CD8-positive, alpha-beta T cell (primary cell): ENCODE measurements at places on chromosomes 12 and 14.

DNA sequence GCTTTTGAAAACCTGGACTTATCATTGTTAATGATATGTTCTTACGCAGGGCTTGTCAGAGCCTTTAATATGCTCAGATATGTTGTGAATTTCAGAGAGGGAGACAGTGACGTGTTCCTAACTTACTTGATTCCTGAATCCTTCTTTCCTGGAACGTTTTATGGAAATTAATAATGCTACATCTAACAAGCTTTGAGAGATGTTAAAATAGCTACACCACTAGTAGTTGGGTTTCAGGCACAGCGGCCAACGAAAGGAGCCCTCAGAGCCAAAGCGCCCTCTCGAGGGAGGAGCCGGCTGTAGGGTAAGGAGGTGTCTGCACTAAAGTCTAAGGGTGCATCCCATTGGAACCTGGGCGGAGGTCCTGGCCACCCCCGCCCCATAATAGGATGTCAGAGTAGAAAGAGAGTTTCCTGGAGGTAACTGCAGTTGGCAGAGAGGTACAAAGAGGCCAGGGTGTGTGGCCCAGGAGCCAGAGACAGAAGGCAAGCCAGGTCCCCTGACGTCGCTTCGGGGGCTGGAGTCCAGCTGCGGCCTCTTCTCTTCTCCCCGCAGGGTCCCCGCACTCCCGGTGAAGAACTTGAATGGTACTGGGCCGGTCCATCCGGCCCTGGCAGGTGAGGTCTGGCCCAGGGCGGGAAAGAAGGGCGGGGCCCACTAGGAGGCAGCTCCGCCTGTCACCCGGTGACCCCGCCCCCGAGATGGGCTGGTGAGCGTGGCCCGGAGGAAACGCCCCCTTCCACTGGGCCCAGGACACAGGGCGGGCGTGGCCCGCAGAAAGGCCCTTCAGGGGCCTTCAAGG is 36.3 kb downstream of the DTX1 start:
- no peak for DNase-seq

GRCh38 chr14:66624336-66624937 is 116.5 kb downstream of the GPHN start:
- DNase-seq, result no peak

GRCh38 chr12:110224379-110225304 is 56.4 kb upstream of the ATP2A2 start:
- DNase-seq, result no peak

GRCh38 chr14:60648934-60649874 is at the start of gene SIX1:
SIX1 (minus strand) TSS chr14:60649477; CDS start chr14:60649189, 288 bp downstream.
- no peak for DNase-seq

- DNase-seq, result no peak
Measured at GRCh38 chr14:22667881-22668280, 23.7 kb upstream of the OR6J1 start.

- DNase-seq, result no peak
Measured at GRCh38 chr14:30600922-30601918, 20.9 kb upstream of the SCFD1 start.

- no peak for DNase-seq
Measured at GRCh38 chr12:52214421-52214802, 18.6 kb upstream of the KRT7 start.

GRCh38 chr12:126069549-126070165 is 1004.4 kb downstream of the AACS start:
- DNase-seq, result no peak

DNA sequence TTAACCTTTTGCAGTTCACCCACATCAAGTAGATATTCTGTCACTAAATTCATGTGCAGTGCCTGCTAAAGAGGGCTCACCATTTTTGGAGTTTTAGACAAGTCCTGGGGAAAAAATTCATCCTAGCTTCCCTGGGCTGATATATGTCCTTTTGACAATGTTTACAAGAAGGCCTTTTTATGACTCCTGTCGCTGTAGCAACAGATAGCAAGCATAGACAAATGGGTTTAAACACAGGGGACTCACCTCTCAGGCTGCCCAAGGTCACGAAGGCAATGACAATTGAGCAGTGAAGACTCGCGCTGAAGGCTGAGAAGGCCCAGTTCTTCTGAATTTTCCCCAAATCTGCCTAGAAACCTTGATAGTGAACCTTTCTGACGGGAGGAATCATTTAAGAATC is 150.7 kb upstream of the CPM start:
- no peak for DNase-seq

DNA sequence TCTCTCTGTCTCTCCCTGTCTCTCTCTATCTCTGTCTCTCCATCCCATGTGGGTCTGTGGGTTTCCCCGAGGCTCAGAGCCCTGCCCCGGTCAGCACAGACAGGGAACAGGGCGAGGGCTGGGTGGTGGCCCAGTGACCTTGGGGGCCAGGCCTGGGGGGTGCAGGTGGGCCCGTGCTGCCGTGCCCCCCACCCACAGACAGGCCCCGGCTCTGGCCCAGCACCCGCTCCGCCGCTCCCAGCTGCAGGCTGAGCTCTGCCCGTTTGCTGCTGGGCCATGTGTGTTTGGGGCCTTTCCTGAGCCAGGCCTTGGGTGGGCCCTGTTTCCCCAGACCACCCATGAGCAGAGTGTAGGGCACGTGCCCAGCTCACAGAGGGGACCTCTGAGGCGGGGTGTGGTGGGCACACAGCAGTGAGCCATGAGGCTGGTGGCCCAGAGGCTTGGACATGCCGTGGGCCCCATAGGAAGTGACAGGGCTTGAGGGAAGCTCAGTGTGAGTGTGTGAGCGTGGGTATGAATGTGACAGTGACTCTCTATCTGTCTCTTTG is 51.0 kb downstream of the TMEM121 start:
- DNase-seq, result no peak
